ENCODE measurements at places on chromosomes 7 and 10.

DNA sequence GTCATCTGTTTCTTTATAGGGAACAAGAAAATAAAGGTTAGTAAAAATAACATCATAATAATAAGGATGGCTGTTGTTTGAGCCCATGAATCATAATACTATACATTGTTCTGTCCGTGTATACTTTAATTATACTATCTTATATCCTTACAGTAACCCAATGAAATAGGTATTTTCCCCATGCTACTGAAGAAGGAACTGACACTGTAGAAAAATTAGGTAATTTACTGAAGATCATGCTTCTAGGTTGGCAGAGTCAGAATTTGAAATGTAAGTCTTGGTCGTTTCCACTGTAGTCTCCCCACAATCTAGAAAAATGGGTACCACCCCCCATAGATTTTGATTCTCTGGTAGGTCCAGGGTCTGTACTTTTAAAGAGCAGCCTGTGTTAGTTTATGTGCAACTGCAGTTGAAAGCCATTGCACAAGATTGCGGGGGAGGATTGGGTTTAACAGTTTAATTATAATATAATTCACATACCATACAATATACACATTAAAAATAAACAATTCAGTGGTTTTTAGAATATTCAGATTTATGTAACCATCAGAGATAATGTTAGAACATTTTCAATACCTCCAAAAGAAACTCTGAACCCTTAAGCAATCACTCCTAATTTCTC, 47.7 kb downstream of the SHOC2 start:
- no peak for DNase-seq

DNA sequence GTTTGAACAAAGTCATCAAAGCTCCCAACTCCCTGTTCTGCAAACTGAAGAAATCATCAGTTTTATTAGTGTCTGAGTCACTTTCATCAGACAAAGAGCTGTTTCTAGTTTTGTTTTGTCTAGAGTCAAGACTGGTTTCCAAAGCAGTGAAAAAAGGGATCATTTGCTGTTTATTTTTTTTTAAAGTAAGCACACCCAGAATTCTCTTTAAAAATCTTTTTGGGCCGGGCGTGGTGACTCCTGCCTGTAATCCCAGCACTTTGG, 972.0 kb upstream of the CELF2 start:
- DNase-seq, result no peak

GRCh38 chr10:14686356-14686755, 88.3 kb downstream of the FAM107B start:
- no peak for DNase-seq

- no peak for DNase-seq
Measured at GRCh38 chr10:12825260-12825849, 176.2 kb downstream of the CCDC3 start.

GRCh38 chr10:4069491-4069890, 284.5 kb upstream of the KLF6 start:
- DNase-seq, result no peak

Data from CD4-positive, alpha-beta T cell treated with Interleukin-21 for 1 hour (primary cell).